ENCODE measurements at places on chromosomes 13 and 19.

DNA sequence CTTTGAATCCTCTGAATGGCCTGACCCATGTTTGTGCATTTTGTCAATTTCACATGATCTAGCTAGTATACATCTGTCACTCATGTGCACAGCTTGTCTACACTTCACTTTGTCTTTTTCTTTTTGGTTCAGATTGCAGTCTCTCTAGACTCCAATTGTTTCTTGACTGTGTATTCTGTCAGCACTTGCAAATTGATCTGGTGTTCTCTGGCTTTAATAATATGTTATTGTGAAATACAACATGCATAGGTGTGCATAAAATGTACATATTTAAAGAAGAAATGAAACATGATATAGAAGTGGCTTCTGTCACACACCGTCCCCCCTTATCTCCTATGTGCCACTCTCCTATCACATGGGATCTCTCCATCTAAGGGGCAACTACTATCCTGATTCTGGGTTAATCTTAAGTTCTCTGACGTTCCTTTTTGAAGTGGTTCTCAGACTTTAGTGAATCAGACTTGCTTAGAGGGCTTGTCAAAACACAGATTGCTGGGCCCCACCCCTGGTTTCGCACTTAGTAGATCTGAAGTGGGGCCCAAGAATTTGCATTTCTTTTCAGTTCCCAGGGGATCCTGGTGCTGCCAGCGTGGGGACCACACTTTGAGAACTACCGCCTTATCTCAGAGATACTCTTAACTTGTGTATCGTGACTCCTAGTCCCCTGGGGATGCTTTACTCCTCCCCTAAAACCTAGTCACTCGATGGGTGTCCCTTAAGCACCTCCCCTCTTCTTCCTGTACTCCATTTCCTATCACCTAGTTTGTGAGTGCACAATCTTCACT lies 5.8 kb downstream of the KRTDAP start:
- no peak for DNase-seq

- DNase-seq, result no peak
Observed at GRCh38 chr13:85698256-85698655, 101.0 kb downstream of the SLITRK6 start.

DNA sequence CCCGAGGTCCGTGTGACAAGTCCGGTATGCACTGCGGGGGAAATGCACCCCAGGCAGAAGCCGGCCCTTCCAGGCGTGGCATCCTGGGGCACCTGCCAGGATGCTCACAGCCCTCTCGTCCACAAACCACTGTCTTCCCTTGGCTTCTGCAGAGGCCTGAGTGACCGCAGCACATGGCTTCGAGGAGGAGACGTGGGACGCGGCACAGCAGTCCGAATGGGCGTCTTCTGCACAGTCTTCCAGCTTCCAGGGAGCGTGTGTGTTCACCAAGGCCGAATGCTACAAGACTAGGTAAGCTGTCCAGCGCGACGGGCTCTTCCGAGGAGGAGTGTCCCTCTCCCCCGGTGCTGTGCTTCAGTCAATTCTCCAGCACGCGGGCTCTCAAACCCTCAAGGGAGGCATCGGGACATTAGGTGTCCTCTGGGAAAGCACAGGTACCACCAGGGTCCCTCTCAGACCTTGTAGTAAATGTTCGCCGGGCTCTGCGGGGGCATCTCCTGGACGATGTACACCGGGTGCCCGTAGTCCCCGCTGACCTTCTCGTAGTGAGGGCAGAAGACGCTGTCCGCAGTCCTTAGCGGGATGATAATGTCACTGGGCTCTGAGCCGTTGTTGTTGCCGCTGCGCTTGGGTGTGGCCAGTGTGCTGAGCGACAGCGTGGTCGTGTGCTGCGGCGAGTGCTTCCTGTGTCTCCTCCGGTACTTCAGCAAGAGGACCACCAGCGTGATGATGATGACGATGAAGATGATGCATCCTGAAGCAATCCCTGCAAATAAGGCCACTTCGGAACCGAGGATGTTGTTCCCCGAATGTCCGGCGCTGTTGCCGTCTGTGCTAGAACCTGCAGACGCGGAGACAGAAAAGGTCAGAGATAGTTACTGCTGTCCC lies 42.6 kb downstream of the EFNB2 start:
- no peak for DNase-seq

GRCh38 chr13:101325423-101325822 lies 90.9 kb downstream of the NALCN start:
- no peak for DNase-seq

GRCh38 chr13:109881347-109881725 lies 95.0 kb upstream of the IRS2 start:
- DNase-seq, result no peak

GRCh38 chr19:55487924-55488687 lies at the start of gene SSC5D:
SSC5D (plus strand) TSS chr19:55488436; CDS start chr19:55488590, 154 bp downstream.
- no peak for DNase-seq

GRCh38 chr13:59415498-59415897 lies 748.2 kb downstream of the DIAPH3 start:
- no peak for DNase-seq

GRCh38 chr19:35493971-35494370 lies 3.7 kb upstream of the KRTDAP start:
- no peak for DNase-seq

- DNase-seq, result no peak
Observed at GRCh38 chr13:113732176-113732960, 26.7 kb upstream of the TMEM255B start.

DNA sequence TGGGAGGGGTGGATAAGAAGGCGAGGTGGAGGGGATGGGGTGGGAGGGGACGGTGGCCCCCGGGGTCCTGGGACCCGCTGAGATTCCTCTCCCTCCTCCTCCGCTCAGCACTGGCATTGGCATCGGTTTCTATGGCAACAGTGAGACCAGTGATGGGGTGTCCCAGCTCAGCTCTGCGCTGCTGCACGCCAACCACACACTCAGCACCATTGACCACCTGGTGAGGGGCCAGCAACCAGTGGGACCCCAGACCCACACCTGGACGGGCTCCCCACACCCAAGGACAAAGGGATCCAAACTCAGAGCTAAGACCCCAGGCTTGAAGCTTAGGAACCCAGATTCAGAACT lies 5.9 kb downstream of the TTYH1 start:
- no peak for DNase-seq

GRCh38 chr13:65917731-65918130 lies 1312.4 kb downstream of the PCDH9 start:
- no peak for DNase-seq

GRCh38 chr19:2132731-2133490 lies 18.5 kb downstream of the AP3D1 start:
- no peak for DNase-seq

DNA sequence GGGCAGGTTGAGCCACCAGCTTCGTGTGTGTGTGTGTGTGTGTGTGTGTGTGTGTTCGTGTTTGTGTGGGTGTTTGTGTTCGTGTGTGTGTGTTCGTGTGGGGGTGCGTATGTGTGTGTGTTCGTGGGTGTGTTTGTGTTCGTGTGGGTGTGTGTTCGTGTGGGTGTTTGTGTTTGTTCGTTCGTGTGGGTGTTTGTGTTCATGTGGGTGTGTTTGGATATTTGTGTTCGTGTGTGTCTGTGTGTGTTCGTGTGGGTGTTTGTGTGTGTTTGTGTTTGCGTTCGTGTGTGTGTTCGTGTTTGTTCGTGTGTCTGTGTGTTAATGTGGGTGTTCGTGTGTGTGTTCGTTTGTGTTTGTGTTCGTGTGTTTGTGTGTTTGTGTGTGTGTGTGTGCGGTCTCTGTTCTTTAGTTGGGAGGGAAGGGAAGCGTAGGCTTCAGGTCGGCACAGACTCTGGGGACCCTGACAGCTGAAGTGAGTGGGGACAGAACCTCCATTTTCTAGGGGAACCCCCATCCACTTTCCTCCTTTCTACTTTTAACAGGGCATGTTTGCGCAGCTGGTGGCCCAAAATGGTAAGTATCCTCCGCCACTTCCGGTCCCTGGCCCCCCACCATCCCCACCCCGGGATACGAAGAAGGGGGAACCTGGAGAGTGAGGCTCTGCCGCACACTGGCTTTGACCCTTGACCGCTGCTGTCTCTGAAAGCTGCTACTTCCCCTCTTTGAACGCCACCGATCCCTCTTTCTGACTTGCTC lies 1.6 kb downstream of the TNFSF9 start:
- no peak for DNase-seq

DNA sequence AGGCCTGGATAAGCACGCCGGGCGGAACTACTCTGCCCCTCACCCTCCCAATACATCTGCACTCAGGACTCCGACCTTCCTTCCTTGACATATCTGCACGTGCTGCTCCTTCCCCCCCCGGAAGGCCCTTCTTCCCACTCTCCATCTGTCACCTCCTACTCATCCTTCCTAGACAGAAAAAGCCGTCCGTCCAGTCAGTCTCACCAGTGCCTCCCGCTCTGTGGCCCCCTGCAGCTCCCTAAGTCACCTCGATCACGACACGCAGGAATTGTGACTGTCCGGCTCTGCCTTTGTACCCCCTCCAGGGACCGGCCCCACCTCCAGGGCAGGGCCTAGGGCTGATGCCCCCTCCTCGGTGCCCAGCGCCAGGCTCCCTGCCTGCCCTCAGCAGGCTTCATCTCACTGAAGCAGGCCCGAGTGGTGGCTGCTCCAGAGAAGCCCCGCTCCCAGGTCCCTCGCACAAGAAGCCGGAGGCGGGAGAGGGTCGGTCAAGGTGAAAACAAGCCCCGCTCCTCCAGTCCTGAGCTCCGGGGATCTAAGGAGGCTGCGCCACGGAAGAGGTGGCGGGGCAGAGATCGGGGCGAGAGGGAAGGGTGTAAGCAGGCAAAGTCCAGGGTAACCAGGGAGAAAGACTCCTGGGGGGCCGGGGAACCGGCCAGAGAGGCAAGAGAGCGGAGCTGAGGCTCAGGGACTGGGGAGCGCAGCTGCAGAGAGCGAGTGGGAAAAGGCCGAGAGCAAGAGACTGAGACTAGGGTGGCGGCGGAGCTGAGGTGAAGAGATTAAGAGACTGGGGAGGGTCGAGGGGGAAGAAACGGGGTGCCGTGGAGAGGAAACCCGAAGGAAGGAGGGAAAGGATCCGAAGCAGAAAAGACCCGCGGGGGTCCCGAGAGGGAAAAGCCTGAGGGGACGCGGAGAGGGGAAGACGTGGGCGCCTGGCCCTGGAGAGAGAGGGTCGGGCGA lies 1.1 kb downstream of the PPP6R1 start:
- no peak for DNase-seq

GRCh38 chr19:4052114-4052992 lies 14.3 kb downstream of the ZBTB7A start:
- no peak for DNase-seq
